ENCODE measurements at places on chromosomes 4 and X.
A peak's percentile ranks its signal among the peaks of the same experiment; 100 is the strongest.

DNA sequence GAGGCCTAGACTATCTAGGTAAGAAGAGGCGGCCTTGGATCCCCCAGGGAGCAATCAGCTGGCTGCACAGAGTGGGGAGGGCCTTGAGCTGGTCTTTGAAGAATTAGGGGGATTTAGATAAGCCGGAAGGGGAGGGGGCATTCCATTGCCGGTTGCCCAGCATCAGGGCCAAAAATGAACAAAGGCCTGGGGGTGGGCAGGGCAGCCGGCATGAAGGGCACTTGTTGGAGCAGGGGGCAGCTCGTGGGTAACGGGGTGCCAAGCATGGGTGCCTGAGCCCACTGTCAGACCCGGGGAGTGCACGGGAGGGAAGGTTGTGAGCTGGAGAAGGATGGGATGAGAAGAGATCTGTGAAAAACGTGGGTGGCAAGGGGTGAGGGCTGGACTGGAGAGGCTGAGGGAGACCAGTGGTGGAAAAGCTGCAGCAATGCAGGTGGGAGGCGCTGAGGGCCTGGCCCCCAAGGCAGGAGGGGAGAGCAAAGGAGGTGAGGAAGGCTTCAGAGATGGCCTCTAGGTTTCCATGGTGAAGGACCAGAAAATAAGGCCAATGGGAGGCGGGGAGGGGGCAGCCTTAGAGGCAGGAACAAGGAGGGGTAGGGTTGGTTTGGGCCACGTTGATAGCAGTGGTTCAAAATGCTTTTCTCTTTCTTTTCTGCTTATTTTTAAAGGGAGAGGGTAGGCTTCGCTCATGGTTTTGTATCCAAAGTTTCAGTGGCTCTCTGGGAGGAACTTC is 8.6 kb downstream of the KLF3 start:
- DNase-seq = peak; percentile 62

DNA sequence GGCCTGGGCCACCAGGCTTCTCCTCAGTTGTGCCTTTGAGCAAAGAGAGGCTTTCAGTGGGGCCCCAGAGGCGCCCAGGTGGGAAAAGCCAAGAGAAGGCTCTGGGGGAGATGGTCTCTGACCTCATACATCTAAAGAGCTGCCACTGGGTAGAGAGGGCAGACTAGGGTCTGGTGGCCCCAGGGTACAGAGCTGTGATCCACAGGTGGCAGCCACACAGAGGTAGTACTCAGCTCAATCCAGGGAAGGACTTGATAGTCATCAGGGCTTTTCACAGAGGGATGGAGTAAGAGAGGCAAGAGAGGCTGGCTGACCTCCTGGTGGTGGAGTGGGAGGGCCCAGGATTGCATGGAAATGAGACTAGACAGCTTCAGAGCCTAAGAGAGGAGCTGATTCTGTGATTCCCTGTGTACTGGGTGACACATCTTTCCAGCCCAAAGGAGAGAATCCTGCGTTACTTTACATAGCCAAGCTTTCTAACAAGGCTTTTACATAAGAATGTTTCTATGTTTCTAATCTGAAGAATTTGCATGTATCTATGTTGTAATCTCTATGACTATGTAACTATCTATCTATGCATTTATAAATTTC is 53.2 kb upstream of the PJA1 start:
- peak; percentile 5 for DNase-seq

- DNase-seq = no peak
Measured at GRCh38 chr4:48300004-48300403, 30.4 kb upstream of the TEC start.

DNA sequence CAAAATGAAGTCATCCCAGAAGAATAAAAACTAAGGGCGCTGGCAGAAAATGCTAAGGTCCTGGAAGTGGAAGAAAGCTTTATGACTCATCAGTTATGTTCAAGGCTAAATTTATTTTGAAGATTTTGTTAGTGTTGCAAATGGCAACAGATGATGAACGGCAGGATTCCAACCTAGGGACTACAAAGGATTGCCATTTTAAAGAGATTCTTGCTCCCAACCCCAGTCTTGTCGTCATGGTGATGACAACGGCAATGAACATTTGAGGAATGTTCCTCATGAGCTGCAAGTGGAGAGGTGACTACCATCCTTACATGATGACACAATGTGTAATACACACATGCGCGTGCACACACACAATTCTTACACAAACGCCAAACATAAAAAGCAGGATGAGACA is 54.4 kb upstream of the FTHL17 start:
- no peak for DNase-seq

GRCh38 chrX:118751950-118752783 is 24.8 kb downstream of the IL13RA1 start:
- DNase-seq = no peak

- no peak for DNase-seq
Measured at GRCh38 chr4:123093236-123093635, 170.8 kb upstream of the NUDT6 start.

DNA sequence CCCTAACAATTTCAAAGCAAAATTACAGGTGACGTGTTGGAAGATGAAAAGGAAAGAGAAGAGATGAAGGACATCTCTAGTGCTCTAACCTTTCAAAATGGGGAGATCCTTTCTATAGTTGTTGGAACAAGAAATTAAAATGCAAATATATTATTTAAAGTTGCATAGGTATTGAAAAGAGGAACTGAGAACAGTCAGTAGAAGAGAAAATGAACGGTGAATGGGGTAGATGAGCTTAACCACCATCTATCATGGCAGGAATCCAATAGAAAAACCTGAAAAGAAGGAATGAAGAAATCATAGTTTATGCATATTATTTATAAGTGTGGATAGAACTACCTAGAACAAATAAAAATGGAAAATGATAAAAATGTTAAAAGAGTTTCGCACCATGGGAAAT is 42.0 kb downstream of the ANXA5 start:
- no peak for DNase-seq

DNA sequence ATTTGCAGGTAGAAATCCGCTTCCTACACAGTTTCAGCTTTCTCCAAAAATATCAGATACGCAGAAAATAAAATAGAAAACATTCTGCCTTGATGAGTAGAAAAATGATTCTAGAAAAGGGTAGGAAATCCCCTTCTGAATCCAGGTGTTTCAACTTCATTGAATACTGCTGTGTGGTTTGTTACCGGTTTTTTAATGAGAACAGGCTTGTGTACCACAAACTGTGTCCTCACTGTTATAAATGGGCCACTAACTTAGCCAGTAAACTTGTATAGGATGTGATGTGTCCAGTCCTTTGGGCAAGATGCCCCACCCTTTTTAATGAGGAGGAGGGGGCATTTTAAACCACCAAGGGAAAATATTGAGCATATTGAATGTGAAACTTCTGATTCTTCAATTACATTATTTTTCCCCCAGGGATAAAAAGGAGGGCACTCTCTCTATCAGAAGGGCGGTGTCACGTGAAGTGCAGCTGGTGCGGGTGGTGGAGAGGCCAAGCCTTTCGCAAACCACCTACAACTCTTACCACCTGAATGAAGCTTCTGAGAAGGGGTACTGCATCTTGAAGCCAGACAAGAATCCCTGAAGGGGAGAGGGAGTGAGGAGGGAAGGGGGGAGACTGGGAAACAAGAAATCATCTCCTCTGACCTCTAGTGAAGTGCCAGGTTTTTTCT is 4.5 kb downstream of the CXXC4 start:
- no peak for DNase-seq
